Peyer's patch (tissue), 4 donors: ENCODE measurements at places on chromosomes 13 and 19.
A peak's percentile ranks its signal among the peaks of the same experiment; 100 is the strongest.

DNA sequence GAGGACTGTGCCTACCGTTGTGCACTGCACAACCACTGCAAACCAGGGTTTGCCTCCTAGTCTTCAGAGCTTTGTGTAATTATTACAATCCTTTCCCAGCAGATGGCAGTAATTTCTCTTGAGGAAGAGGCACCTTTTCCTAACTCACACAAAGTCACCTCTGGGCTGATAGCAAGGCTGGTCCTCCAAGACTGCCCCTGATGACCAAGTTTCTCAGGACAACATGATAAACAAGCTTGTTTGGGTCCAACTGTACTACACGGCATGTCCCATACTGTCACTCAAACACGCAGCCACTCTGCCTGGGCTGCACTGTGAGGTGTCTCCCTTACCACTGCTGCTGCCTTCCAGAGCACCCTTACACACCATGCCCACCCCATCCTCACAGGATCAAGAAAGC lies 39.3 kb downstream of the RFXAP start:
- H3K4me3 ChIP-seq: no peak overlapping the region
- H3K27me3 ChIP-seq: no peaks in the 10 kb centered on the region
- DNase-seq: no peak
- no peaks in the 10 kb centered on the region for H3K4me1 ChIP-seq
- no peak overlapping the region for H3K27ac ChIP-seq

GRCh38 chr13:93476175-93476574 lies 249.6 kb downstream of the GPC6 start:
- no peaks in the 10 kb centered on the region for H3K4me1 ChIP-seq
- no peak overlapping the region for H3K4me3 ChIP-seq
- no peaks in the 10 kb centered on the region for H3K36me3 ChIP-seq
- H3K27me3 ChIP-seq: no peaks in the 10 kb centered on the region

- no peaks in the 10 kb centered on the region for H3K27me3 ChIP-seq
- no peak overlapping the region for H3K27ac ChIP-seq
- DNase-seq: no peak
- no peak overlapping the region for H3K4me3 ChIP-seq
- no peaks in the 10 kb centered on the region for H3K4me1 ChIP-seq
These were observed 25.3 kb upstream of the TBC1D4 start for GRCh38 chr13:75507027-75508001.

- DNase-seq: no peak
- H3K36me3 ChIP-seq: peaks cover 78% of the 10 kb centered on the region
- no peaks in the 10 kb centered on the region for H3K27me3 ChIP-seq
- H3K4me3 ChIP-seq: no peak overlapping the region
- no peak overlapping the region for H3K27ac ChIP-seq
These were observed 5.0 kb downstream of the RPL36 start for GRCh38 chr19:5694956-5695648.

GRCh38 chr13:71312923-71313322 lies 554.1 kb downstream of the DACH1 start:
- DNase-seq: no peak
- H3K36me3 ChIP-seq: no peaks in the 10 kb centered on the region
- no peak overlapping the region for H3K27ac ChIP-seq
- H3K4me1 ChIP-seq: no peaks in the 10 kb centered on the region
- no peaks in the 10 kb centered on the region for H3K27me3 ChIP-seq

DNA sequence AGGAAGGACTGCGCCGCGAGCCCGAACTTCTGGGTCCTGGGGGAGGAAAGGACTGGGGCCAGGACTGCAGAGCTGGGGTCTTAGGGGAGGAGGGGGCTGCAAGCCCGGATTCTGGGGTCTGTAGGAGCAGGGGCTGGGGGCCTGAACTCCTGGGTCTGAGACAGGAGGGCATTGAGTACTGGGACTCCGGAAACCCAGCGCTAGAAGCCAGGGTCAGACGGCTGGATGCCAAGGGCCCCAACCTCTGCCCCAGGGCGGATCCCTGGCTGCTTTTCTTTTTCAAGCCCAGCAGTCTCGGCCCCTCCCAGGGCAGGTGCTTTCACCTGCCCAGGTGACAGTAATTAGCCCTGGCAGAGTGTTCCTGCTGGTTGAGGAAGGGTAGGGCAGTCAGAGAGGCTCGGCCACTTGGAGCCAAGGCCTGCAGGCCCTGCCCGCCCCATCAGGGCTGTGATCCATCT lies 2.3 kb downstream of the MYH14 start:
- H3K27ac ChIP-seq: no peak overlapping the region
- no peaks in the 10 kb centered on the region for H3K4me1 ChIP-seq
- no peak overlapping the region for H3K4me3 ChIP-seq
- no peaks in the 10 kb centered on the region for H3K27me3 ChIP-seq
- H3K36me3 ChIP-seq: no peaks in the 10 kb centered on the region

DNA sequence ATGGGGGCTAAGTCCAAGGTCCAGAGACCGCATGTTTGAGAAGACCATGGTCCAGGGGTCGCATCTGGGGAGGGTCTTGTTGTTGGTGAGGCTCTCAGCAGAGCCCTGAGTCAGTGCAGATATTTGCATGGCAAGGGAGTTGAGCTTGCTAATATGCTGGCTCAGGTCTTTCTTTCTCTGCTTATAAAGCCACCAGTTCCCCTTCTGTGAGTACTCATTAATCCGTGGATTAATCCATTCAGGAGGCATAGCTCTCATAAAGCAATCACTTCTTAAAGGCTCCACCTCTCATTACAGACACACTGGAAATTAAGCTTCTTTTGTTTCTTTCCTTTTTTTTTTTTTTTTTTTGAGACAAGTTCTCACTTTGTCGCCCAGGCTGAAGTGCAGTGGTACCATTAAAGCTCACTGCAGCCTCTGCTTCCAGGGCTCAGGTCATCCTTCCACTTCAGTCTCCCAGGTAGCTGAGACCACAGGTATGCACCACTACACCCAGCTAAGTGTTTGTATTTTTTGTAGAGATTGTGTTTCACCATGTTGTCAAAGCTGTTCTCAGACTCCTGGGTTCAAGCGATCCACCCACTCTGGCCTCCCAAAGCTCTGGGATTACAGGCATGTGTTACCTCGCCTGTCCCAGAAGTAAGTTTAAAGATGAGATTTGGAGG lies 216.4 kb downstream of the SLITRK5 start:
- H3K4me1 ChIP-seq: no peaks in the 10 kb centered on the region
- H3K4me3 ChIP-seq: no peak overlapping the region
- H3K27ac ChIP-seq: no peak overlapping the region
- no peaks in the 10 kb centered on the region for H3K27me3 ChIP-seq
- no peak for DNase-seq
- no peaks in the 10 kb centered on the region for H3K36me3 ChIP-seq

DNA sequence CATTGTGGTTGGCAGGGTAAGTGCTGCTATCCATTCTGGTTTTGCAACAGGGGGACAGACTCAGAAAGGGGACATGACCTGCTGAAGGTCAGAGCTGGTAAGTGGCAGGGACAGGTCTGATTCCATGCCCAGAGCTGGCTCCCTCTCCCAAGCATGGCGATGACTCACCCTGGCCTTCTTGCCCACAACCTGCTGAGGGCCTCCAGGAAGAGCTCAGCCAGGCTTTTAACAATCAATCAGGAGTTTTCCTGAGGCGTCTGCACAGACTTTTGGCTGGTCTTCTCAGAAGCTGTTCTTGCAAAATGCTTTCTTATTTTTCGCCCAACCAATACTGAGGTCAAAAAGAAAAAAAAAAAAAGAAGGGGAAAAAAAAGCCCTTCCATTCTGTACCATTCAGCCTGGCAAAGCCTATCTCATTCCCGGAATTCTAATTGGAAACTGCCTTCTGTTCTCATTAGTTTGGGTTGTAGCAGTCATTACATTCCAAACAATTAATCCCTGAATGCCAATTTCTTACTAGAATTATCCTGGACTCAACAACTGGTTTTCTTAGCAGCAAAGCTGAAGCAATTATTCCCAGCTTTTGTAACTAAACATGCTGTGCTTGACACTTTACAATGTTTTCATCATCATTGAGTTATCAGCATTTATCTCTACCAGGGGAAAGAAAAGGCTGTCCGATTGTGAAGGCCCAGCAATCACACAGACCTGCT lies 17.7 kb downstream of the SIAH3 start:
- no peaks in the 10 kb centered on the region for H3K36me3 ChIP-seq
- no peaks in the 10 kb centered on the region for H3K27me3 ChIP-seq
- no peak for DNase-seq
- no peak overlapping the region for H3K4me3 ChIP-seq
- no peak overlapping the region for H3K27ac ChIP-seq

- H3K36me3 ChIP-seq: peaks cover 57% of the 10 kb centered on the region
- H3K27me3 ChIP-seq: no peaks in the 10 kb centered on the region
- H3K27ac ChIP-seq: no peak overlapping the region
- peaks cover 4% of the 10 kb centered on the region for H3K4me1 ChIP-seq
These were observed 4.2 kb downstream of the DHX34 start for GRCh38 chr19:47353307-47353712.

DNA sequence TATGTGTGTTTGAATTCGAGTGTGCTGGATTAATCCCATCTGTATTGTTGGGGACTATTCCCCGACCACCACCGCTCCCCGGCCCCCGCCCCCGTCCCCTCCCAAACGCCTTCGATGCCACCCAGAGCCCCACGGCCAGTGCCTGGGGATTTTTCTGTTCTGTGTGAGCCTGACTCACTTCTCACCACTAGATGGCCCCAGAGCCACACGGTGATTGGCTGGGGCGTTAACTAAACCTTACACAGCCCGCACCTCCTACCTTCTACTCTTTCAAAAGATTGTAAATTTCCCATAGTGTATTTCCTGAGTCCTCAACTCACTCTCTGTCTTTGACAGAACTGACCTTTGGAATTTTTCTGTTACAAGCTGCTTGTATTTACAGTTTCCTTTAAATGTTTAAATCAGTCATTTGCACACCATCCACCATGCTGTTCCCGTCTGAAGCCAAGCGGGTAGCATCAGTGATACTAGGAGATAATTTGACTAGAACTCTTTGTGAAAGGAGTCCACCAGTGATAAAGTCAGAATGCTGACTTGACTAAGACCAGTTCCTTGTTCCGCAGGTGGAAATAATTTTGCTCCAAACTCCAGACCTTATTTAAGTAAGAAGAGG lies 61.4 kb downstream of the RFX2 start:
- H3K27ac ChIP-seq: no peak overlapping the region
- no peaks in the 10 kb centered on the region for H3K36me3 ChIP-seq
- H3K27me3 ChIP-seq: no peaks in the 10 kb centered on the region
- H3K4me3 ChIP-seq: no peak overlapping the region
- DNase-seq: peak; percentile 83
- H3K4me1 ChIP-seq: no peaks in the 10 kb centered on the region

DNA sequence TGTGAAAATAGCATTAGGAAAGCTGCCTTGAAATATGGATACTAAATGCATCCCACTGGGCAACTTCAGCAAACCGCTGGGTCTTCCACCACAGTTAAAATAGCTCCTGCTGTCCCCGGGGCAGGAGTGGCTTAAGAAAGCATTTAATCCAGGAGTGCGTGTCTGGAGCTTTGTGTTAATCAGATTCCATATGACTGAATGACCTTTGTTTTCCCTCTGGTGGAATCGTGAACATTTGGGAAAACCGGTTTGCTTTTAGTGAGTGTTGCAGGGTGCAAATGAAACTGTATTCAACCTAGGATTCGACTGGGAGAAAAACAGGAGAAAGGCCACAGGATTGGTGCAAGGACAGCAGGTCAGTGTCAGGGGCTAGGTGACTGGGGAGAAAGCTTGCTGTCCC lies 237.6 kb upstream of the MAB21L1 start:
- no peaks in the 10 kb centered on the region for H3K36me3 ChIP-seq
- no peaks in the 10 kb centered on the region for H3K27me3 ChIP-seq
- H3K4me3 ChIP-seq: no peak overlapping the region
- H3K4me1 ChIP-seq: no peaks in the 10 kb centered on the region

DNA sequence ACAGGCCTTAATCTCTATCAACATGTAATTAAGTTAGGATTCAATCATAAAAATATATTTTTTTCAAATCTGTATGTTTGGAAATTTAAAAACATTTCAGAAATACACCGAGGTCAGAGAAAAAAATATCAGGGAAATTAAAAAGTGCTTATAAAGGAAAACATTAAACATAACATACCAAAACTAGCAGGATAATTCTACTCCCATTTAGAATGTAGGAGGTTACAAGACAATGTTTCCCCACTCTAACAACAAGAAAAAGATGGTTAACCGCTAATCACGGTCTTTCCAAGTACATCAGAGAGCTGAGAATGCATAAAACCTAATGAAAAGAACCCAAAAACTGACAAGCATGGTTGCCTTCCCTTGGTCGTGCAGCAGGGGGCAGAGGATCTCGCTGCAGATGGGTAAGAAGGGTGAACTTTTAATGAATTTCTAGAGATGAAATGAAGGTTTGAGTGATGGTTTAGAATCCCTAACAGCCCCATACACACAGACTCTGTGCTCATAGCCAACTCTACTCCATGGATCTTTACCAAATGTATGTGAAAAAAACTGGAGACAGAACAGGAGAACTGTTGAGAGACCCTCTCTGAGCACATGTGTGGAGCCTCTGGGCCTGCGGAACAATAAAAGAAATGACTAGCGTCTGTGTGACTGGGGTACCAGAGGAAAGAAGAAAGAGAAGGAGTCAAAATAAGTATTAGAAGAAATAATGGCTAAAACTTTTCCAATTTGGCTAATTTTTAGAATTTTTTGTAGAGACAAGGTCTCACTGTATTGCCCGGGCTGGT lies 51.3 kb upstream of the LSM14A start:
- no peaks in the 10 kb centered on the region for H3K27me3 ChIP-seq
- no peak for DNase-seq
- no peak overlapping the region for H3K27ac ChIP-seq
- no peaks in the 10 kb centered on the region for H3K4me1 ChIP-seq
- no peaks in the 10 kb centered on the region for H3K36me3 ChIP-seq

GRCh38 chr19:9883764-9884163 lies 48.6 kb downstream of the PIN1 start:
- no peaks in the 10 kb centered on the region for H3K36me3 ChIP-seq
- no peak overlapping the region for H3K4me3 ChIP-seq
- no peaks in the 10 kb centered on the region for H3K27me3 ChIP-seq
- no peak for DNase-seq

DNA sequence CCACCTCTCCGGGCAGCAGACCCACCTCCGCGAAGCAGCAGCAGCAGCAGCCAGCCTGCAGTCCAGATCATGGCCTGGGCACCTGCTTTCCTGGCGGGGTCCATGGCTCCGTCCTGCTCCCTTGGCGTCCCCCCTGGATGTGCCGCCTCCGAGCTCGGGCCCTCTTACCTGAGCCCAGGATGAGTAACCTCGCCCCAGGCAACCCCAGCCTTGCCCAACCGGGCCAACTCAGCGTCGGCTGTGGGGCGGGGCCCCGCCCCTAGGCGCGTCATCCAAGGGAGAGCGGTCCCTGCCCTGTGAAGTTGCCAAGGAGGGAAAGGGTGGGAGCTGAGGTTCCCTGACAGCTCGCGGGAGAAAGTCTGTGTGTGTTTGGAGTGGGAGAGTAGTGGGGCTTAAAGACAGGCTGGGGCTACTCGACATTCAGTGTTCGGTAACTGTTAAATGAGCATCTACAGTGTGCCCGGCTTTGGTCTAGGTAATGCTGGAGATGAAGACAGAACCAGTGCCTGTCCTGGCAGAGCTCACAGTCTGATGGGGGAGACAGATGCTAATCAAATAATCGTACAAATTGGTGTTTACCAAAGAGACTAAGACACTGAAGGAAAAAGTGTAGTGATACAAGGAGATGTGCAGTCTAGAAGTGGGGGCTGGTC lies at the start of gene LYPD3:
LYPD3 (minus strand) TSS at position 141 of the 653 bp plus-strand sequence; CDS start at position 104, 37 bp downstream.
- DNase-seq: peak; percentile 62
- H3K4me3 ChIP-seq: peak within 1 kb of the TSS; percentile 80
- H3K27me3 ChIP-seq: no peaks in the 10 kb centered on the region
